ENCODE measurements at places on chromosomes 12 and 14.

DNA sequence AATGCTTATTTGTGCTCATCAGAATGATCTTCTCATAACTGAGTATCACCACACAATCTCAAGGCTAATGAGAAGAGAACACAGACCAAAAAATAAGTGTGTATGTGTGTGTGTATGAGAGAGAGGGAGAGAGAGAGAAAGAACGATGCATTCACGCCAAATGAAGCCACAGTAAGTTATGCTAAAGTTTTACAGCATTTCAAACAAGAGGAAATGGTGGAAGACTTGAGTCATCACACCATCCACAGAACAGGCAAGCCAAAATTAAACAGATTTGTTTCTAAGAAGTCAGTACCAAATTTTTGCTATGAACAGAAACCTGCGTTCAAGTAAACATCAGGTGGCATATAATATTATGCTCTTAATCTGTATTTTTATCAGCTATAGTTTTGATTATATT, 141.2 kb downstream of the MED13L start:
- DNase-seq = no peak

DNA sequence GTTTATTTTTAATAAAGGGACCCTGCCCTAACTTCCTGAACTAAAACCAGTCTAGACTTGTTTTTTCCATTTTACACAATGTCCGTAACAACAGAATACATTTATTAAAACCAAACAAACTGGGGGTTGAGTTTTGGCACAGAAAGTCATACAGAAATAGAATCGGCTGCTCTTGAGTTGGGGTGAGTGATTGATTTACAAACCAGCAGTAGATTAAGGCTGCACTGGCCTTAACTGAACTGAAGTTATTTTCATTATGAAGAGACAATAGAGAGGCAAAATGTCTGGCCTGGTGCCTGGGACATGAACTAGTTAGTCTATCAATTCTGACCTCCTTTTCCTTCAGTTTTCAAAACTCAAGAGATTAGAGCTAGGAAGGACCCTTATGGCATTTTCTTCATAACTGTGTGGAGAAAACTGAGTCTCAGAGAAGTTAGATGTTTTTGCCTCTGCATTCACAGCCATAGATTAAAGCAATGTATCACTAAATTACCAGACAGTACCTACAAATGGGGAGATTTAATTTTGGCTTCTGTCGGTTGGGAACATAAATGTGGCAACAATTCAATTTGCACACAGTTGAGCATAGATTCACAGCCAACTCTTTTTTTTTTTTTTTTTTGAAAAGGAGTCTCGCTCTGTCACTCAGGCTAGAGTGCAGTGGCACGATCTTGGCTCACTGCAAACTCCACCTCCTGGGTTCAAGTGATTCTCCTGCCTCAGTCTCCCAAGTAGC, 19.8 kb upstream of the MGP start:
- no peak for DNase-seq

- DNase-seq = no peak
These were observed 103.2 kb upstream of the NAV3 start for GRCh38 chr12:77727442-77728001.

DNA sequence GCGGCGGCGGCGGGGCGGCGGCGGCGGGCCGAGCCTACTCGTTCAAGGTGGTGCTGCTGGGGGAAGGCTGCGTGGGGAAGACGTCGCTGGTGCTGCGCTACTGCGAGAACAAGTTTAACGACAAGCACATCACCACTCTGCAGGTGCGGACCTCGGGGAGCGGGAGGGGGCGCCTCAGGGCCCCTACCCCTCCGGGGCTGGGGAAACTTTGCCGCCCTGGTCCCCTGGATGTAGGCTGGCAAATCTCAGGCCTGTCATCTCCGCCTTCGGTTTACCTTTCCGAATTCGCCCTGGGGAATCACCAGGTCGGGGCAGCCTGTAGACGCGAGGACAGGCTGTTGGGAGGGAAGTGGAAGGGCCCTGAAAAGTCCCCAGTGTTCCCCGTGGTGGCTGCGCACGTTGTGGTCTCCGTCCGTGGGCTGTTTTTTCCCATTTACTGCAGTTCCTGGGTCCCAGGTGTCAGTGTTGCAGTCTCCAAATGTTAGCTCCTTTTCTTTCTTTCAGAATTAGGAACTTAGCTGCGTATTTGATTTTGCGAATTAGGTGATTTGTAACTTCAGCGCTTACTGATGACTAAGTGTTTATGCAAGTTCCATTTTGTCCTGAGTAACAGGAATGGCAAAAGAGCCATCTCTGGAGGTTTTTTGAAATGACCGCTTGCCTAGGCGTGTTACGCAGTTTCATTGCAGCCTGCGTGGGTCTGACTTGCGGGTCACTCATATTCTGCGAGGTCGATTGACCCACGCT, 656 bp downstream of the RAB21 start:
- no peak for DNase-seq

GRCh38 chr12:3034067-3034750, 43.0 kb upstream of the TSPAN9 start:
- DNase-seq = peak; percentile 86

GRCh38 chr12:12719496-12719895, 2.3 kb downstream of the CDKN1B start:
- DNase-seq = no peak

Data from SK-N-DZ (cell line).